Right ventricle myocardium superior (tissue), 1 donor: ENCODE measurements at places on chromosomes 1 and 21. TPM values are rescaled to one million over a fixed set of nuclear protein-coding genes. Genes with fewer than 3 reads are reported as not detected.

Gene SPRR2B
- total RNA-seq, result not detected

Gene ODR4
- total RNA-seq, result 10.2 TPM

Gene BATF3
- total RNA-seq, result 1.3 TPM

Gene PTCH2
- total RNA-seq, result 0.30 TPM

Gene PCNX2
- 2.2 TPM for total RNA-seq

Gene CLDN19
- total RNA-seq, result not detected

Gene BRDT
- not detected for total RNA-seq

Gene GSTM3
- total RNA-seq, result 112 TPM

Gene SPSB1
- 13.0 TPM for total RNA-seq

Gene URB1
- total RNA-seq, result 11.4 TPM

Gene CTSK
- 4.9 TPM for total RNA-seq

Gene GCSAML
- total RNA-seq, result 0.24 TPM

Gene CYP4Z1
- total RNA-seq, result 0.86 TPM

Gene CD53
- 12.3 TPM for total RNA-seq

Gene AGMAT
- total RNA-seq, result 0.11 TPM

Gene IL12RB2
- total RNA-seq, result 0.54 TPM

Gene VASH2
- total RNA-seq, result 2.2 TPM

Gene ZBTB48
- 11.7 TPM for total RNA-seq

Gene ZBTB21
- total RNA-seq, result 5.5 TPM

Gene GPR89A
- total RNA-seq, result 7.1 TPM

Gene GUCA2A
- total RNA-seq, result not detected

Gene TGFBR3
- 37.9 TPM for total RNA-seq

Gene SPRR1B
- not detected for total RNA-seq

Gene PLA2G2C
- total RNA-seq, result not detected

Gene RAB4A
- 103 TPM for total RNA-seq

Gene BCAR3
- 18.5 TPM for total RNA-seq

Gene ANKRD45
- 0.24 TPM for total RNA-seq

Gene RGS13
- total RNA-seq, result 0.30 TPM

Gene ZNF697
- total RNA-seq, result 9.2 TPM

Gene ABCA4
- total RNA-seq, result 0.08 TPM

Gene ARHGEF11
- total RNA-seq, result 29.9 TPM

Gene DCST1
- not detected for total RNA-seq

Gene UBE2J2
- total RNA-seq, result 34.7 TPM

Gene GREM2
- total RNA-seq, result not detected

Gene OR2T4
- not detected for total RNA-seq
